Muscle of arm (tissue), 14 donors: ENCODE measurements at places on chromosomes 7 and 10.

GRCh38 chr7:33062023-33062781 is at the start of gene NT5C3A:
Gene NT5C3A, minus strand, starts transcription at chr7:33062776. Its CDS starts 71 bp downstream, at chr7:33062705.
- peak; percentile 56 for DNase-seq

- no peak for DNase-seq
Observed at GRCh38 chr10:114714281-114714741, 56.2 kb upstream of the ABLIM1 start.

- DNase-seq, result no peak
Observed at GRCh38 chr10:99534939-99535763, 2.4 kb downstream of the NKX2-3 start.

GRCh38 chr7:94324380-94325121 is 70.1 kb upstream of the COL1A2 start:
- peak; percentile 69 for DNase-seq

GRCh38 chr10:101172741-101173140 is 41.6 kb downstream of the TLX1 start:
- no peak for DNase-seq

GRCh38 chr7:158934628-158935027 is 78.3 kb downstream of the DYNC2I1 start:
- DNase-seq, result no peak

GRCh38 chr7:32594965-32595490 is 99.7 kb downstream of the AVL9 start:
- DNase-seq, result no peak

DNA sequence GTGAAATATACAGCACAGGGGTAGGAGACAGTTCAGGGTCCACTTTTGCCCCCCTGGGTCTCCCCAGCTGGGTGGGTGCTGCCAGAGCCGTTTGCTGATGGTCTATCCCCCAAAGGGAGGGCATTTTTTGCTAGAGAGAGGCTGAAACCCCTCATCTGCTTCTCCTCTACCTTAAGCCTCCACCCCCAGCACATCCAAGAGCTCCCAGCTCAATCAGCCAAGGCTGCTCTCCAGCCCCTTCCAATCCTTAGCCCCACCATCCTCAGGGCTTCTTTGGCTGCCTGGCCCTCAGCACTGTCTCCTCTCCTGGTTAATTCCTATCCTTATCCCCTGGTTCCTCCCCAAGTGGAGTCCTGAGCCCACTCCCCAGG is 153.1 kb downstream of the AOAH start:
- no peak for DNase-seq

- DNase-seq, result no peak
Observed at GRCh38 chr10:84118395-84119006, 20.8 kb upstream of the GHITM start.

DNA sequence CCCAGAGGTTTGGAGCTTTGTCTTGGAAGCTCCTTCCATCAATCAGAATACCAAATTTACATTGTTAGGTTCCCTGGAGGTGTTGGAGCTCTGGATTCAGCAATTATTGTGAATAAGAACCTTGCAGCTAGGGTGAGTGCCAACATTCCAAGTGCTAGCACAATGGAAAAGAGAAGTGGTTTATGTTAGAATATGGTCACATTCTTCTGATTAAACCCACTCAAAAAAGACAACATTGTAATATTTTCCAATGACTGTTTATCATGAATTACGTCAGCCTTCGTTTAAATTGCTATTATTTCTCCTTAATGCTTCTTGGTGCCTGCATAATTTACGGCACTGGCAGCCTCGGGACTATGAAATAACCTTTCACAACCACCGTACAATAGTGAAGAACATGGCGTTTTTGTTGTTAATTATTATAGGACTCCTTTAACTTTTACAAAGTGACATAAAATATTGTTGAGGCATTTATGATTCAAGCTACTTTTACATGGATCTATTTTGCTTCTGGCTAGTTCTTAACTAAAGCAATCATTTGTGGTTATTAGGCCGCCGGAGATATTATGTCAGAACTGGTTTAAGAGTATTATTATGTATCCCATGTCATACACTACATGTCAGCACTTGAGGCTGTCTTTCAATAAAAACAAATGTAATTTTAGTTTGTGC is 117.7 kb downstream of the ARID5B start:
- peak; percentile 64 for DNase-seq

GRCh38 chr7:147412109-147412508 is 1178.5 kb upstream of the C7orf33 start:
- no peak for DNase-seq

DNA sequence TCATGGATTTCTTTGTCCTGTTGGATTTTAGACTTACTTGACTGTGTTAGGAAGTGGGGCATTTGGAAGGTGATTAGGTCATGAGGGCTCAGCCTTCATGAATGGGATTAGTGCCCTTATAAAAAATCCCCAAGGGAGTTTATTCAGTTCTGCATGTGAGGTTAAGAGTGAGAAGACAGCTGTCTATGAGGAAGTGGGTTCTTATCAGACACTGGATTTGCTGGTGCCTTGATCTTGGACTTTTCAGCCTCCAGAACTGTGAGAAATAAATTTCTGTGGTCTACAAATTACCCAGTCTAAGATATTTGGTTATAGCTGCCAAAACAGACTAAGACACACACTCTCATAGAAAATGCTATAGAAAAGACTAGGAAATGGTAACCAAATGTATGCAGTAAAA is 724.7 kb upstream of the FZD8 start:
- DNase-seq, result no peak

GRCh38 chr10:24408365-24408764 is 199.4 kb downstream of the KIAA1217 start:
- no peak for DNase-seq

DNA sequence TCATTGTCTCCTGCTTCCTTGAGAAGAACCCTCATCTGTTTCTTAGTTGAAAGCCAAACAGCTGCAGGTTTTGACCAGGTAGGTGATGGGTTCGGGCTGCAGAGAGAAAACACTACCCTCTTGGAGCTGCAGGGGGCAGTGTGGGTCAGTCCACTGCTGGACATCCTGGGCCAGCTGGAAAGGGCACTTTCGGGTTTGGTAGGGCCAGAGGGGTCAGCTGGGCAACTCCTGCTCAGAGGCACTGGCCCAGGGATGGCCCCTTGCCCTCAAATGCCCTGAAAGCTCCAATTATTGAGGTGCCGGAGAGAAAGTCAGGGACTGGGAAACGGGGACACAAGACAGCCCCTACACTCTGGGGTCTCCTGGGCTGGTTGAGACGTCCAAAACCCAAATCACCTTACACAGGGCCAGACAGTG is 90.7 kb downstream of the MKI67 start:
- DNase-seq, result no peak

DNA sequence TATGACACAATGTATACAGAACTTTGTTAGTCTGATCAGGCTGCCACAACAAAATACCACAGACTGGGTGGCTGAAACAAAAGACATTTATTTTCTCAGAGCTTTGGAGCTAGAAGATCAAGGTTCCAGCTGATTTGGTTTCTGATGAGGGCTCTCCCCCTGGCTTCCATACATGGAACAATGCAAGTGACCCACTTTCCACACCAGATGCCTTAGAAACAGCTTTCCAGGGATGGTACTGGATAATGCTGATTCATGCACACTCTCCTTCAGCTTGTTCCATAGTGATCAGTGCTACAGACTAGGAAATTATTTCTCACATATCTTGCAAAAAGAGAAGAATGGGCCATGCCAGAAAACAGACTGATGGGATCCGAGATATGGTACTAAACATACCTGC is 1274.9 kb upstream of the SORCS1 start:
- no peak for DNase-seq

GRCh38 chr7:33905389-33906032 is at the start of gene BMPER:
Gene BMPER, plus strand, starts transcription at chr7:33905539. Its CDS starts 75 bp downstream, at chr7:33905614.
- DNase-seq, result peak; percentile 40

DNA sequence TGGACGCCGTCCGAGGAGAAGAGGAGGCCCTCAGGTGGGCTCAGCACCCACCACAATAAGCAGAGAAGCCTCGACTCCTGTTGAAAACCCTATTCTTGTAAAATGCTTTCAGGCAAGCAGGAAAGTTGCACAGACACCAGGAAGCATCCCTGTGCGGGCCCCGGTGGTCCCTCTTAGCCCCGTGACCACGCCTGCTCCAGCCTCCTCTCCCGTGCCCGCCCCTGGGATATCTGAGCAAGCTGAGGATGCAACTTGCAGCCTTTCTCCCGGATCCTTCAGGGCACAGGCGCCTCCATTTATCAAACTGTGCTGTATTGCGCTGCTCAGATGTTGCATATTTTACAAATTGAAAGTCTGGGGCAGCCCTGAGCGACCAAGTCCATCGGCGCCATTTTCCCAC is 72.7 kb downstream of the CFAP46 start:
- no peak for DNase-seq

GRCh38 chr10:71278691-71279588 is 40.1 kb upstream of the SLC29A3 start:
- no peak for DNase-seq
